ENCODE measurements at places on chromosomes 7 and 10.
A peak's percentile ranks its signal among the peaks of the same experiment; 100 is the strongest.

DNA sequence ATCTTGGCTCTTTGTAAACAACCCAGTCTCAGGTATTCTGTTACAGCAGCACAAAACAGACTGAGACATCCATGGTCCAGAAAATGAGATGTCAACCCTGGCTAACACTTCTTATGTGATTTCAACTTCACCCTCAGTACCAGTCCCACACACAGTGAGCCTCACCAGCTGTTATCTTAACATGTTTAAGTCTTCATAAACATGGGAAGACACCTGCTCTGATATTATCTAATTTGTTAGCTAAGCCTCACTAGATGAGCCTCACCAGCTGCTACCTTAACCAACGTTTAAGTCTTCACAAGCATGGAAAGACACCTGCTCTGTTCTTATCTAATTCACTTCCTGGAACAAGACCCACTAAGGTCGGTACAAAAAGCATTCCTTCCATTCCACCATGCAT is 130.8 kb downstream of the CALN1 start:
- no peak for DNase-seq

- no peak for DNase-seq
These were observed 77.5 kb upstream of the EEPD1 start for GRCh38 chr7:36075561-36075960.

DNA sequence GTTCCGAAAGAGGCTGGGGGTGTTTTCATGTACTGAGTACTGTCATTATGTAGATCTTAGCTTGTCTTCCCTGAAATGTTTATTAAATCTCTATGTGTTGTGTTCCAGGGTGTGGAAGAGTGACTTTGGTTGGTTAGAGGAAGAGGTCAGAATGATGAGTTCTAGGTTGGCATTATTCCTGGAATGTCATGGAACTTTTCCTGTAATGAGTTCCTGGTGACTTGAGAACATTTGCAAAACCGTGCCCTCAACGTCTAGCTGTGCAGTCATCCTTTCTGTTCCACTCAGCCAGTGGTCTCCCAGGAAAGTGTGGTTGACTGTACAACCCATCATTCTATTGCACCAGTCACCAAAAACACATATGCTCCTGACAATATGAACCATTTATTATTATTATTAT is 129.6 kb downstream of the BICC1 start:
- peak; percentile 64 for DNase-seq

DNA sequence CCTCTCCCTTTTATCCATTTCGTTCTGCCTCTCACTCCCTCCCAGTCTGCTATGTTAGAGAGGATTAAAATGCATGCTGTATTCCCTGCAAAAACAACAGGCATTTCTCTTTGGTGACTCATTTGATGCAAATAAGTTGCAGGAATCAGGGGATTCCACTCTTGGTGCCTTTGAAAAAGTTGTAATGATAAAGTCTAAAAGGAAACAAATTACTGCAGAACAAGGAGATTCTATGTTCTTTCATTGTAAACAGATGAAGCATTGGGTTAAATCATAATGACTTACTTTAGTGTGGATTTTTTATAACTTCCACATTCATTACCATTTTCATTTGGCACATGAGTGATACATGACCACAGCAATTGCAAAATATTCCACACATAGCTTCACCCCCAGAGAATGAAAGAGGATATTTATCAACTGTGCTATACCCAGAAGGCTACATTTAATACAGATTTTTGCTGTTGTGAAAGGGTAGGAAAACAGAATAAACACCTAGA is 33.4 kb upstream of the ABLIM1 start:
- peak; percentile 52 for DNase-seq

- DNase-seq: no peak
These were observed 404.3 kb downstream of the SFMBT2 start for GRCh38 chr10:7006566-7006965.

GRCh38 chr7:75639071-75639885 is 99.5 kb downstream of the HIP1 start:
- DNase-seq: peak; percentile 32

GRCh38 chr10:97069576-97070362 is 116.0 kb downstream of the SLIT1 start:
- peak; percentile 88 for DNase-seq

DNA sequence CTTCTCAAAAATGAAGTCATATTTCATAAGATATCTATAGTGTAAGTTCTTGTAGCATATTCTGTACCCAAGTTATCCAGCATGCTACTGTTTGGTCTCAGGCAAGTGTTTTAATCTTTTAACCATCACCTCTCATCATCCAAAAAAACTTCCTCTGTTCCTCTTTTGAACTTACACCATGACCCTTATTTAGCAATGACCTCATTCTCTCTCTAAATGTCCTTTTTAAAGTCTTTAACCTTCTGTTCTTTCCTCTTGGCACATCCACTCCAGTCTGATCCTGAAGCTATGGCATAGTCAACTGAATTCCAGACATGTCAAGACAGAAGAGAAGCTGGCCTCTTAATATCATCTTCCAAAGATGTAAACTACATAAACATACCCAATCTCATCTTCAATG is 26.2 kb downstream of the PPP3CB start:
- no peak for DNase-seq

Data from MCF 10A (cell line).